ENCODE measurements at places on chromosomes 1 and 21.

DNA sequence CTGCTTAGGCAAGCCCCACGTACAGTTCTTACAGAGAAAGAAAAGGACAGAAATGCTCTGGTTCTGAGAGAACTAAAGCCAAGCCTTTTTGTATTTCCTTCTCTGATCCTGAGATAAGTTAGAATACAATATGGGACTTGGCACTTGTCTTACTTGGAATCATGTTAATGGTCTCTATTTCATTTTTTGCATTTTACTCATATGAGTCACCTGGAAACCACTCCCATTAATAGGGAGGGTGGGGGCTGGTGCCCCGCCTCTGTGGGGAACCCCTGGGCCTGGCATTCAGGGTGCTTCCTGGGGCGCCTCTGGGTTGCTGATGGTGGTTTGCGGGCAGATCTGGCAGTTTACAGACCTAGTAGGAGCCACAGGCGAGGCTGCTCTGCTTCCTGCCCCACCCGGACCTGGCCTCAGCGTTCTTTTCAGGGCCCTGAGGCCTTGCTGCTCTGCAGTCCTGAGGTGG lies 26.7 kb downstream of the TSPAN2 start:
- DNase-seq: peak; percentile 25

DNA sequence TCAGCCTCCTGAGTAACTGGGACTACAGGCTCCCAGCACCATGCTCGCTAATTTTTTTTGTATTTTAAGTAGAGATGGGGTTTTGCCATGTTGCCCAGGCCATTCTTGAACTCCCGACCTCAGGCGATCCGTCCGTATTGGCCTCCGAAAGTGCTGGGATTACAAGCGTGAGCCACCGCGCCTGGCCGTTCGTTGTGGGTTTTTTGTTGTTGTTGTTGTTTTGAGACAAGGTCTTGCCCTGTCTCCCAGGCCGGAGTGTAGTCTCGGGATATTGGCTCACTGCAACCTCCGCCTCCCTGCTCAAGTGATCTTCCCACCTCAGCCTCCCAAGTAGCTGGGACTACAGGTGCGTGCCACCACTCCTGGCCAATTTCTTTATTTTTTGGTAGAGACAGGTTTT lies 4.7 kb upstream of the INAVA start:
- no peak for DNase-seq

DNA sequence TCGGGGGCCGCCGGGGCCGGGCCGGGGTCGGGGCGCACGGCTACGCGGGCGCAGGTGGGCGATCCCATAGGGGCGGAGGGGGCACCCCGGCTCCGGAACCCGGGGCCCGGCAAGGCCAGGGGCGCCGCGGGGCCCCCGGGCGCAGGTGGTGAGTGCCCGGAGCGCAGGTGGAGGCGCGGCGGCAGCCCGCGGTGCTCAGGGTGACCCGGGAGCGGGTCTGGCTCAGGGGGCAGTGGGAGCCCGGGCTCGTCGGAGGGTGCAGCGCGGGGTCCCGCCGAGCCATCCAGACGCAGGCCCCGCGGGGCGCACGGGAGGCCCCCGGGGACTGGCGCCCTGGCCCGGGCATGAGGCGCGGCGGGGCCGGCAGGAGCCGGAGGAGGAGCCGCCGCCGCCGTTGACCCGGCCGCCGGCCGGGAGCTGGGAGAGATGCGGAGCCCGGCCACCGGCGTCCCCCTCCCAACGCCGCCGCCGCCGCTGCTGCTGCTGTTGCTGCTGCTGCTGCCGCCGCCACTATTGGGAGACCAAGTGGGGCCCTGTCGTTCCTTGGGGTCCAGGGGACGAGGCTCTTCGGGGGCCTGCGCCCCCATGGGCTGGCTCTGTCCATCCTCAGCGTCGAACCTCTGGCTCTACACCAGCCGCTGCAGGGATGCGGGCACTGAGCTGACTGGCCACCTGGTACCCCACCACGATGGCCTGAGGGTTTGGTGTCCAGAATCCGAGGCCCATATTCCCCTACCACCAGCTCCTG lies 489 bp downstream of the CELSR2 start:
- no peak for DNase-seq

DNA sequence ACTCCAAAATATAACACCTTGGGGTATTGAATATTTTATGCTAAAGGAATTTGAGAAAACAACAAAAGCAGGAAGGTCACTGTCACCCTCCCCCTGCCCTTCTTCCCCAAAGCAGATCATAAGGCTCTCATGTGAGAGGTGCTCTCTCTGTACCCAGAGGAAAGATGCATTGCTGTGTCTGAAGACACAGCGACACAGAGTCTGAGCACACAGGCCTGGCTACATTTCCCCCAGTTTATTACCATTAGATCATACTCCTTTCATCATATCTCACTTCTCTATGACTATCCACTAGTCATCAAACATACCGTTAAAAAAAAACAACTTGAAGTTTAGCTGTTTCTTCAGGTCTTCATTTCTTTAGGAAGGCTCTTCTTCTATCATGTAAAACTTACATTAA lies 127.1 kb downstream of the PPIAL4G start:
- DNase-seq: no peak

DNA sequence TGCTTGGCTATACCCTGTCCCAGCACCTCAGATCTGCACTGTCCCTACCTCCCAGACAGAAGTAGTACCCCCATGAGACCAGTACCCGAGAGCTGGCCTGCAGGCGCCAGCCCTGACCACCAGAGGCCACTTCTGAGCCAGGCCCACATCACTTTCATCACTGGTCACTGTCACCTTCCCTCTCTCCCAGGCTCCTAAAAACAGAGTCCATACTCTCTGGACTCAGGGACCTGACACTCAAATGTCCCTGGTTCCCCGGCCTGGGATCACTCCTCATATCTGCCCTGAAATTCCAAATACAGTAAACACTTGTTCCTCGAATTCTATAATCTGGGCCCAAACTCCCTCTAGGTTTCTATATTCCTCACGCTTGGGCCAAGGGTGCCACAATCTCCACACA lies 18.7 kb downstream of the TMEM53 start:
- peak; percentile 11 for DNase-seq

DNA sequence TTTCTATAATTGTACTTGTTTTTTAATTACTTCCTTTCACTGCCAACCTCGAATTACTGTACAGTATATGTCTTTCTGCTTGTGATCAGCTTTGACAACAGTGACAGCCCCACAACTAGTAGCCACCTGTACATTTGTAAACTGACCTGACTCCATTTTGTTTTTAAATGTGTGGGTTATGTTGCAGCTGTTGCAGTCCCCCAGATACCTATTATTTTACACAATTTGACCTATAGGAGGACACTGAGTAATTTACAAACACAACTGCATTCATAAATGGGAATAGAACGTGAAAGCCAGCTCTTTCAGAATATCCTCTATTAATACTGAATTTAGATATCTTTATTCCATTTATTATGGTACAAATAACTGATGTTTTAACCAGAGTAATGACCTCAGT lies 2.5 kb upstream of the VAMP3 start:
- DNase-seq: no peak

GRCh38 chr1:31791131-31791858 lies 24.5 kb downstream of the SPOCD1 start:
- DNase-seq: no peak

DNA sequence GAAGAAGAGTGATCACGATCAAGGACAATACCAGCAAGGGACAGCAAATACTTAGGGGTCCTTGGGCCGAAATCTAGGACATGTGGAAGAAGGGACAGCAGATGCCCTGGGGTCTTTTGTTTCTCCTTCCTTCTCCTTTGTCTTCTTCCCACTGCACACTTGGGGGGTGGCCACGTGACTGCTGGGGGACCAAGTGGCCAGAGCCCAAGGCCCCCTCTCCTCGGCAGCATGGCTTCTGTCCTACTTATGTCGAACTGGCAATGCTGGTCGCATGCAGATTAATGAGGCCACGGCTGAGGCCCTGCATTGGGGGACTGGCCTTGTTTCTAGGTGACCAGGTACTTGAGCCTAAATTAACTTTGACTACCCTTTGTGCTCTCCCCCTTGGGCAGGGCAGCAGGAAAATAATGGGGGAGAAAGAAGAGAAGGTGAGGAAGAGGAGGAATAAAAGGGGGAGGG lies 83.0 kb downstream of the GRIK3 start:
- no peak for DNase-seq

DNA sequence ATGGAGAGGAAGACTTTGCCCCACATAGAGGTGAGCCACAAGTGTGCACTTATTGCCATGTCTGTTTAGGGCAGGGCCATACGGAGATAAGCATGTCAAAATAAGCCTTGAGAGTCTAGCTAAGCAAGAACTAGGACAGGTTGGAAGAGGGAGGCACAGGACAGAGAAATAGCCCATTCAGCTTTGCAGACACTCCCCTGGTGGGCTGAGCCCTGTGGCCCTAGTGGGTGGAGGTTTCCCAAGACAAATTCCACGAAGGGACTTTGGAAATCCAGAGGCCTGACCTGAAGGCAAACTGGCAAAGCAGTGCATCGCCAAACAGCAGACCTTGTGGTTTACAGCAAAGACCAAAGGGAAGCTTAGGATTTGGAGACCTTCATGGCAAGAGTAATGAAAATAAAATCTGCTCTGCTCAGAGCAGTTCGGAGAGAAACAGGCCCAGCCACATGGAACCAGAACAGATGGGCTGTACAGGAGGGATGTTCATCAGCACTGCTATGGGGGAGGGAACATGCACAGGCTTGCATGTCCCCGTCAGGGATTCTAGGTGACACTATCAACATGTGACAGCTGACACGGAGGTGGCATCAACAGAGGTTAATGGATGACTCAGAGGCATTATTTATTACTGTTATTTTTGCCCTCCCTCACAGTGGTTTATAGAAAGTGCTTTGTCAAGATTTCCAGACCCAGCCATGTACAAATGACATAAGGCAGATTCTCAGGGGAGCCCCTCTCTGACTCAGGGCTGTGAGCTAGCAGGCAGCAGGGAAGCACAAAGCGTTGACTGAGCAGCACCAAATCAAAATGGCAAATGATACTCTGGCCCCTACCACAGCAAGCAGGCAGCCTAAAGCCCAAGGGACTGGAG lies 90.1 kb upstream of the IRF2BP2 start:
- peak; percentile 68 for DNase-seq

DNA sequence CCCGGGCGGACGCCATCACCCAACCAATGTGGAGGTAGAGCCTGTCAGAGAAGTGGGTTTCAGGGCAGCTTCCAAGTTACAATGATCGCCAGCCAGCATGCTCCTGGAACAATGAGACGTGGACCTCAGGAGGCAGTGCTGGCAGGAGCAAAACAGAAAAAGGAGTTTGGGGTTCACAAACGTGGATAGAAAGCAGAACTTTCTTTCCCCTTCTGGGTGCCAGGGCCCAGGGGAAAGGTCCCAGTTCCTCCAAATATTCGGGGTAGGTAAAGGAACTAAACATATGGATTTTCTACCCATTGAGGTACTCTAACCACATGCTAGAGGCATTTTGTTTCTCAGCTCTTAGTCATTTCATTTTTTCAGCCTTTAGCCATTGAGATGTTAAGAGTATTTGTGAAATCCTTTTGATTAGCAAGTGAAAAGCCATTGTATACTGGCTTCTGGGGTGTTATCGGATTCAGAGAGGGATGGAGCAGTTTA lies 488.4 kb upstream of the ADGRL2 start:
- DNase-seq: no peak

DNA sequence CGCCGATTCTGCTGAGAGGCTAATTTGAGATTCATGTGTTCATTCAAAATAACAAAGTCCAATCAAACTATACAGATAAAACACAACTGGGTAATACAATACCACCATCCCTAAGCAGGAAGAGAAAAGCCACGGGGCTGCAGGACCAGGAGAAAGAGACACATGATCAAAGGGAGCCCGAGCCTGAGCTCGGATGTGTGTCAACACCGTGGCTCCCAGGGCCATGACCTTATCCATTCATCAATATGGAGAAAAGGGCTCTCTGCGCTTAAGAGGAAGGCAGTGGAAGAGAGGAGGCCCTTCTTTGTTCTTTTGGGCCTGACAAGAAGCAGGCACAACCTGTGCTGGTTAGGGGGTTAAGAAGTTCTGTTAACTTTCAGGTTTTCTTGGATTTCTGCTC lies 56.7 kb downstream of the HUNK start:
- no peak for DNase-seq

GRCh38 chr1:64822621-64823020 lies 77.7 kb downstream of the RAVER2 start:
- DNase-seq: peak; percentile 28

DNA sequence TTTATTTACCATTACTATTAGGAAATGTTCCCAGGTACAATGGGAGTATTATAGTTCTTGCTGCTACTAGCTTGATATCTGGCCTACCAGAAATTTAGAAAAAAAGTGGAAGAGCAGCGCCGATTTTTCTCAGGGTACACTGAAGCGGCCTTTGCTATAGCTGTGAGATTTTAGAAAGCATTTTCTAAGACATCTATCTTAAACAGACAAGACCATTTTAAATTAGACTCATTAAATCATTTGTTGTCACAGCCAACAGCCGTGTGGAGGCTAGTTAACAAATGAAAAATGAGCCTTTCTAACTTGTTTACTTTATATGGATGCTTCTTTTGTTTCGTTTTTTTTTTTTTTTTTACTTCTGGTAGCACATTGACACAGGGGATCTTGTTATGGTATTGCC lies 183.2 kb upstream of the ZRANB2 start:
- no peak for DNase-seq

DNA sequence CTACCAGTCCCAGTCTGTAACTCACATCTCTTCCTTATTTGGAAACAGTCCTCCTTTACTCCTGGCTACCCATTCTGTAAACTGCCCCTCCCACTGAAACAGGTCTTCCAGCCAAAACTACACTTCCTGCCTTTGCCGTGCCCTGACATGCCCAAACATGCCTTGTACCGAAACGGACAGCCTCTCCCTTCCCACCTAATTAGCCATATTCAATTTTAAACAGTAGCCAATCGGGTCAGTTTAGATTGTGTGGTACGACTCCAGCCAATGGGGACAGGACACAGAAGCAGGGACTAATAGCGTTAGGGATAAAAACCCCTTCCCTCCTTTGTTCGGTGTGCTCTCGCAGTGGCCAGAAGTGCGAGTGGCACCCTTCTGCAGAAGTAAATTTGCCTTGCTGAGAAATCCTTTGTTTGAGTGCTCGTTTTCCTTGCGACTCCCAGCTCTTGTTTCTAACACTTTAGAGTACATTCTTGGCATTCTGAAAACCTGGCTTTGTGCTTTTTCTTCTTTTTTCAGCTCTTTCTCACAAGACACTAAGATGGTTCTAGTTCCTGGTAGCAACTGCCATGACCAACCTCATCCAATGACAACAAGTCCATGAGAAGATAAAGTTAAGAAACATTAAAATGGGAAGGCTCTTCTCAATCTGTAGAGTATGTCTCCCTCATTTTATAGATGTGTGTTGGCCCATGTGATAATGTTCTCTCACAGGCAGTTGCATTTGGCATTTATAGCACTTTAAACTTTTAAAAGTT lies 325.1 kb upstream of the GREM2 start:
- no peak for DNase-seq

- no peak for DNase-seq
Measured at GRCh38 chr1:210738256-210738655, 395.7 kb downstream of the KCNH1 start.

- DNase-seq: no peak
Measured at GRCh38 chr1:86970938-86971337, 56.5 kb downstream of the HS2ST1 start.
